Ecto neural progenitor cell (in vitro differentiated cells): ENCODE measurements at places on chromosomes 16 and 17.

DNA sequence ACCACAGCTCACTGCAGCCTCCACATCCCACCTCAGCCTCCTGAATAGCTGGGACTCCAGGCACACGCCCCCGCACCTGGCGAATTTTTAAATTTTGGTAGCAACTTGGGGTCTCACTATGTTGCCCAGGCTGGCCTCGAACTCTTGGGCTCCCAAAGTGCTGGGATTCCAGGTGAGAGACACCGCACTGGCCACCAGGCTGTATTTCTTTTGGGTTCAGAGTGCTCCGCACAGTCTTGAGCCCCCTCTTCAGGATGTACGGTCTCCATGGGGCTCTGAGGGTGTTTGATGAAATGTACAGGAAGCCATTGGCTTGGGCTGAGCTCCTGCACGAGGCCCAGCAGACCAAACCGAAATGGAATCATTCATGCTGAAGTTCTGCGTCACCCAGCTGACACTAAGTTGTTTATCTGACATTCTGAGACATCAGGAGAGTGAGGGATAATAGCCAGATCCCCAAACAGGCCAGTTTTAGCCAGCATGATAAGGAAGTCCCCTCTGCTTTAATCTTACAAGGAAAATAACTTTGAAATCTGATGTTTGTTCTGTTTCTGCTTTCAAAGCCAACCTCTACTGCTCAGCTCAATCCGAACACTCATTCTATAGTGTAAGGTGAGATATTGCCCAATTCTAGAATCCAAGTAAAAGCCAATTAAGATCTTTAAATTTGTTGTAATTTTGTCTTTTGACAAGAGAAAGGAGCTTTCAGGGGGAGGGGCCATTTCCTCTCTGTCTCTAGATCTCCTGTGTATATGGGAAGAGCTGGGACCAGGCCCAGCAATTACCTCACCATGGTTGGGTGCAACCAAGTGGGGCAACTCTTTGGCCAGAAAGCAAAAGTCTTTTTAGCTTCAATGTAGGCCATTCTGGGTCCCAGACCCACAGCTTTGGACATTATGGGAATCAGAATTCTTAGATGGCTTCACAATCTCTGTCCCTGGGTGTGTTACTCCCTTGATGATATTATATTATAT, 23.7 kb downstream of the GPR142 start:
- DNase-seq, result no peak

DNA sequence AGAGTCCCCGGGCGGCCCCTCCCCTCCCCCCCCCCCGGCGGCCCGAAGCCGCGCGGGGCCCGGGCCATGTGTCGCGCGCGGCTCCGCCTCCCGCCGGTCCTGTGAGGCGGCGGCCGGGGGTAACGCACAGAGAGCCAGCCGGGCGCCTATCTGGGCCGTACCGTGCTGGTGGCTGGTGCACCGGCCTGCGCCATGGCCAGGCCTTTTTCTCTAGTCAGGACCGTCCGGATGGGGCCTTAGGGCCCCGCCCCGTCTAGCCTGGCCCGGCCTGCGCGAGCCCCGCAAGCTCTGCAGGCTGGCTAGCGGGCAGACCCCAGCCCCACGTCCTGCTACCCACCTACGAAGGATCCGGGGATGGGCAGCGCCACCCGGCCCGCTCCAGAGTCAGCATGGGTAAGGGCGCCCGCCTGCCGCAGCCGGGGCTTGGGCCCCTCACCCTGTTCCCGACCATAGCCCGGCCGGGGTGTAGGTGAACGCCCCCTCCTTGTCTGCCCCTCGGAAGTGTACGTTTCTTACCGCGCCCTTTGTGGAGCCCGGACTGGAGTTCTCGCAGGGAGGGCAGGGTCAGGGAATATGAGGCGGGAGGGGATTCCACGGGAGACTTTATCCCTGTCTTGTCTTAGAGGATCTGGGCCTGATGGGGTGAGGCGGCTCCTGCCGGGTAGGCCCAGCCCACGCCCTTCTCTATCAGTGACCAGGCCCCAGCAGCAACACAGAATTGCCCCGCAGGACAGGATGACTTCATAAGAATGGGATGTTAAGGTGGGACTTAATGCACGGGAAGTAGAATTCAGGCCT, at the start of gene CENPT:
Gene CENPT, minus strand, starts transcription at position 630 of the 798 bp plus-strand sequence. CDS start 13,834 bp downstream, outside the sequence.
- peak; percentile 58 for DNase-seq

DNA sequence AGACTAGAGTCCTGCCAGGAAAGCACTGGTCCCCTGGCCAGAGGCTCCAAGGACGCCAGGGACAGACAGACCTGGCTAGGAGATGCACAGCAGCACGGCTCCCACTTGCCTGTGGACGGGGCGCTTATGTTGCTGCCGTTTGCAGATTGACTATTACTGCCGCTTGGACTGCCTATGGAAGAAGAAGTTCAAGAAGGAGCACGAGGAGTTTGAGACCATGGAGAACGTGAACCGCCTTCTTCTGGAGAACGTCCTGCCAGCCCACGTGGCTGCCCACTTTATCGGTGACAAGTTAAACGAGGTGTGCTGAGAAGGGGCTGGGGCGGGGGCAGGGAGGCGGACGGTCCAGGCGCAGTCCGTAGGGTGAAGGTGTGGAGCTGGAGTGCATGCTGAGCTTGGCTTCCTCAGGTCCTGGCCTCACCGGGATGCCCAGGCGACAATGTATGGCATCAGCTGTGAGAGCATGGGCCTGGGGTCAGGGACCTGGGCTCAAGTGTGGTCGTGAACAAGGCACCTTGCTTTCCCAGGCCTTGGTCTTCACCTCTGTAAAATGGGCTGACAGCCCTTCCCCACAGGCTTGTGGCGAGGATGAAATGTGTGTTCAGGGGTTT, 45.6 kb downstream of the ADCY7 start:
- no peak for DNase-seq

GRCh38 chr17:27751622-27752490, 48.5 kb downstream of the NOS2 start:
- DNase-seq, result no peak

GRCh38 chr17:72259922-72260321, 139.1 kb downstream of the SOX9 start:
- DNase-seq, result no peak

- no peak for DNase-seq
These were observed 538.3 kb downstream of the NPIPA7 start for GRCh38 chr16:16917191-16917785.

DNA sequence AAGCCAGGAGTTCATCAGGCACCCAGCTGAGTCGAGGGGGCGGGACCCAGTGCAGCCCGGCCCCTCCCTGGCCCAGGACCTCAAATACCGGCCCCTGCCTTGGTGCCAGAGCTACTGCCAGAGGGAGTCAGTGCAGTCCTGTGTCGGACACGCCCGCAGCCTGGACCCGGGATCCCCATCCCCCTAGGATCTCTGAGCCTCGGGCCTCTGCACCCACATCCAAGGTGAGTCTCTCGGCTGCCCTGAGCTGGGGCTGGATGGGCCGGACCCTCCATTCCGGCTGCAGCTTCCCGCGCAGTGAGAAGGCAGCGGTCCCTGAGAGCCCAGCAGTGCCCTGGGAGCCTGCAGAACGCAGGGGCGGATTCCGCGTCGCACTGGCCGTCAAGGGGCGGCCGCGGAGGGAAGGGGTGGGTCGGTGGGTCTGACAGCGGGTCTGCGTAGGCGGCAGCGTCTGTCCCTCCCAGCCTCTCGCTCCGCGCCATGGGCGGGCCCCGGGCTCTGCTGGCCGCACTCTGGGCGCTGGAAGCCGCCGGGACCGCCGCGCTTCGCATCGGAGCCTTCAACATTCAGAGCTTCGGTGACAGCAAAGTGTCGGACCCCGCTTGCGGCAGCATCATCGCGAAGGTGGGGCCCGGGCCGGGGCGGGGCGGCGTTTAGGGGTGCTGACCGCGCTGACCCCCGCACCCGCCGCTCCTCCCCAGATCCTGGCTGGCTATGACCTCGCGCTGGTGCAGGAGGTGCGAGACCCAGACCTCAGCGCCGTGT, at the start of gene DNASE1L2:
Gene DNASE1L2, plus strand, starts transcription at position 108 of the 765 bp plus-strand sequence. Its CDS starts 373 bp downstream, at position 481.
- DNase-seq, result peak; percentile 75

DNA sequence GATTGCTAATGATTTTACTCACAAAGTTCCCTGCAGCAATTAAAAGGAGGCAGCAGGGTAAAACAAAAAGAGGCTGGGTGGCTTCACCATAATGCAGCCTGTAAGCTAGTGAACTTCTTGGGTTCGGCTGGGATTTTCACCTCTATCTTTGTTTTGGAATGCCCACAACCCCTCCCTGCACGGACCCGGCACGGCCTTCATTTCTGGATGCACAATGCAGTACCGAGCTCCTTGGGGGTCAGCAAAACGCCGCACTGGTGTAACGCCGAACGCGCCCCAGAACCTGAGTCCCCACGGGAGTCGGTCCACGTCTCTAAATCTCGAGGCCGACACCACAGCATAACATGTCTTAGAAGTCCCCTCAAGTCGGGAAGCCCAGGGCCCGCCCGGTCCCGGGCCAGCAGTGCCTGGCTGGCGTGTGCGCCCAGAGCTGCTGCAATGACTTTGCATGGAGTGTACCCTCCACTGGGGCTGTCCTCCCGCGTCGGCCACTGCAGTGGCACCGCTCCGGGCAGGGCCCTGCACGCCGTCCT, 759 bp downstream of the UBE2O start:
- DNase-seq, result no peak

- DNase-seq, result no peak
These were observed 18.4 kb downstream of the PRSS54 start for GRCh38 chr16:58276346-58276951.

DNA sequence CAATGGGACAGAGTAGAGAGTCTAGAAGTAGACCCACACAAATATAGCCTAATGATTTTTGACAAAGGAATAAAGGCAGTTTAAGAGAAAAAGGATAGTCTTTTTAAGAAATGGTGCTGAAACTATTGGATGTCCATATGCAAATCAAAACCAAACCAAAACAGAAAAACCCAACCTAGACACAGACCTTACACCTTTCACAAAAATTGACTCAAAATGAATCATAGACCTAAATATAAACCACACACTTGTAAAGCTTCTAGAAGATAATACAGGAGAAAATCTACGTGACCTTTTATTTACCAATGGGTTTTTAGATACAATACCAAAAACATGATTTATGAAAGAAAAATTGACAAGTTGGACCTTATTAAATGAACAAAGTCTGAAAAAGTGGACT, 66.4 kb upstream of the MPHOSPH6 start:
- DNase-seq, result no peak

DNA sequence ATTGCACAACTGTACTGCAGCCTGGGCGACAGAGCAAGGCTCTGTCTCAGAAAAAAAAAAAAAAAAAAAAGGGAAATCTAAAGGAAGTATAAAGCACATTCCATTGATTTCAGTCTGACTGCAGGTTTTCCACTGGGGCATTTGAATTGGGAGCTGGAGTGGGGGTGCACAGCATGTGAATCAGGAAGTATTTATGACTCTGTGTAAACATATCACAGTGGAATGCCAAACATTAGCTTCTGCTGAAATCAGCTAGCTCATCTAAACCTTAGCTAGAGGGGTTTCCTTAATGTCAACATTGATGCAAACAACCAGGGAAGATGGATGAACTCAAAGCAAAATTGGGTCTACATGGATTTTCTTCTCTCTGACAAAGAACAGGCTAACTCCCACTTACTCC, 641.0 kb upstream of the EEF2KMT start:
- no peak for DNase-seq

GRCh38 chr16:1723450-1724147, 17.6 kb downstream of the MAPK8IP3 start:
- no peak for DNase-seq

DNA sequence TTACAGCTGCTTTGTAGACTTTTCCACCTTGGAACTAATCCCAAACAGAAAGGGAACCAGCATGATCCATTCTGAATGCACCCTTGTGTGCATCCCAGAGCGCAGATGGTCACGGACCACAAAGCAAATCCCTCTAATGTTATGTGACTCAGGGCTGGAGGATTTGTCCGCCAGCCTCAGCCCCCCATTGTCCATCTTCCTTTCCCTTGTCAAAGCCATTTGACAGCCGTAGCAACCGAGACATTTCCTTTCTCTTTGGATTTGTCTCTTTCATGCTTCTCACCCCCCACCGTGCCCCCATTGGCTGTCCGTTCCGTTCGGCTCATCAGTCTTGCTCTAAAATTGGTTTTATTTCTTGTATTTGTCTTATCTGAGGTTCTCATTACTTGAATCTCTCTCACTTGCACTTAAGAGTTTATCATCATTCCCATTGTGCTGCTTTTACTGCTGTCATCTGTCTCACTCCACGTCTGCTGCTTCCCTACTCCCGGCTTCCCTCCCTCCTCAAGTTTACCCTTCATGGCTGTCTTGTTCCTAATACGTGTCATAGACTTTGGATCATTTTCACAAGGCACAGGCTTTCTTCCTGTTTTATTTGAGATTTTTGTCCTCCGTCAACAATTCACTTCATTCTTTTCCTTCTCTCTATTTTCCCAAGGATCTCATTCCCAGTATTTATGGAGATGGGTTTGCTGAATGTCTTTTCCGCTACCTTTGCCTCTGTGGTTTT, 163.4 kb upstream of the ERCC4 start:
- DNase-seq, result peak; percentile 85

DNA sequence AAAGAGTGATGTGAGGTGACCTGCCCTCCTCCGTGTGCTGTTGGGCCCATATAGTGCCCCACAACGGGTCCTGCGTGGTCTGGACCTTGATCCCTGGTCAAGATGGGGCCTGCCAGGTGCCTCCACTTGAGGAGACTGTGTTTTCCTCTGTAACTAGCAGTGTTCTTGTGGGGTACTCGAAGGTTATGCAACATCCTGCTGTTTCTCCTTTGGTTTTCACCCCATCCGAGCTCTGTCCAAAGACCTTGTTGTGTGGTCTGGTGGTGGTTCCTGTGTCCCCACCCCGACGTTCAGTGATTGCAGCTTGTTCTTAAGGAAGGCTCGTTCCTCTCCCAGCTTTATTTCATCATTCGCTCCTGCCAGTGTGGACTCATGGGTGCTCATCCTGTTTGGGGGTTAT, 38.7 kb upstream of the ZNF750 start:
- no peak for DNase-seq

DNA sequence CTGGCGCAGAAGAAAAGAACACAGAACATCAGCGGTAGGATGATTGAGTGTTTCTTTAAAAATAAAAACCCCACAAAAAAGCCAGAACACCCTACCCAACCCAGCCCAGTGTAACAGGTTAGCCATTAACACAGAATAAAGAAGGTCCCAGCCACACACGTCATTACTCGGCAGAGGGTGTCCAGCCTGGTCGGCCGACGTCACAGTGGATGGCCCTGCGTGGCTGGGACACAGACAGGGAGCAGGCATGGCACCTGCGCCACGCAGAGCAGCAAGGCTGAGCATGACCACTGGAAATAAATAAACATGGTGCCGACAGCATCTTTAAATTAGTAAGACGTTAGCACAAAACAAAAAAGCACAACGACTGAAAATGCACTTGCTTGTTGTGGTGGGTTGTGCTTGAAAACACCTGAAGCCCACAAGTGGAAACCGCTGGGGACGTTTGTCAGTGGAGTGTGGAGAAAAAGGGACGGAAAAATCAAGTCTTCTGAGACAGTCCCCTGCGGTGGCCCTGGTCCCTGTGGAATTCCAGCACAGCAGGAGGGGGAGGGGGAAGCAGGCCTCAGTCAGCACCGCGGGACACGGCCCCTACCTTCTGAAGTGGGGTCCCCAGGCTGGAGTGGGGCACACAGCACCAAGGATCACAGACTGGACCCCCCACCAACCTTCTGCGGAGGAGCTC, 39.2 kb downstream of the SLC7A5 start:
- no peak for DNase-seq

GRCh38 chr17:80873307-80873951, 118.2 kb upstream of the CHMP6 start:
- peak; percentile 84 for DNase-seq

GRCh38 chr16:51137097-51137496, 14.0 kb downstream of the SALL1 start:
- DNase-seq, result no peak
